Foreskin melanocyte (primary cell): ENCODE measurements at places on chromosomes 12 and 14.

DNA sequence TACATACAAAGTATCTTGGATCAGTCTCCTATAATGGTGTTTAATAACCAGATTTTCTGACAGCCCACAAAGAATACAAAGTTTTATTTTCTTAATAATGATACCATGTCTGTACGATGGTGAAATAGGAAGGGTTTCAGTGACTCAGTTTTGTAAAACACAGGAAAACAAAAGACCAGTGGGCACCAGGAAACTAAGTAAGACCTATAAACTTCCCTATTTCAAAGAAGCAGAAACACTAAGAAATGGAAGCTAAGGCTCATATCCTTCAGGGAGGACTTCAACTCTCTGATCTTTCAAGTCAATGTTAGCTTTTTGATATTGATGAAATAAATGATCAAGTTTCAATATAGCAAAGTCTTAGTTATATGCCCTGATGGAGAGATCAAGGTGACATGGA is 196.0 kb downstream of the DUSP6 start:
- DNase-seq, result no peak

DNA sequence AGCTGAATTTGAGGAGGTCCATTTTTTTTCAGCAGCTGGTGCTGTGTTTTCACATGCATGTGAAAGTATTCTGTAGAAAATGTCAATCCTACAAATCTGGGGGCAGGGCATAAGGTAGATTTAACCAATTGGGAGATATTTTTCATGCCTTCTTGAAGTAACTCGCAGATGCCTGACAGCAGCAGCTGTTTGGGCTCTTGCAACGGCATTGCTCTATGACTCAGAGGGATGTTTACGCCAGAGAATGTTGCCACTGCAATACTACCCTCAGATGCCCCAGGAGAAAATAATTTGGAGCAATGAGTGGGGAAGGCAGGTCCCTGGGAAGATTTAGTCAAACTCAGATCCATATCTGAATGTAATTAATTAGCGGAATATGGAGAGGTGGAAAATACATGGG is 42.5 kb upstream of the MYBPC1 start:
- peak; percentile 10 for DNase-seq

GRCh38 chr14:24315243-24315806 is 4.0 kb downstream of the LTB4R start:
- DNase-seq, result no peak

DNA sequence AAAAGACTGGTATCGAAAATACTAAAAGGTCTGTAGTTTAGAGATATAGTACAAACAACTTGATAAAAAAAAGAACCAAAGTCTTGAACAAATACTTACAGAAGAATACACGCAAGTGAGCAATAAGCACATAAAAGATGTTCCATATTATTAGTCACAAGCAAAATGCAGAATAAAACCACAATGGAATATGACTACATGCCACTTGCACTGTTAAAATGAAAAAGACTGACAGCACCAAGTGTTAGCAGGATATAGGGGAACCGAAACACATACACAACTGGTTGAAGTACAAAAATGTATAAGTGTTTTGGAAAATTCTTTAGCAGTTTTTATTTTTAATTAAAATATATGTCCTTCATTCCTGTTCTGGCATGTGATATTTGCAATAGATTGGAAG is 3.6 kb downstream of the CLEC2A start:
- no peak for DNase-seq

DNA sequence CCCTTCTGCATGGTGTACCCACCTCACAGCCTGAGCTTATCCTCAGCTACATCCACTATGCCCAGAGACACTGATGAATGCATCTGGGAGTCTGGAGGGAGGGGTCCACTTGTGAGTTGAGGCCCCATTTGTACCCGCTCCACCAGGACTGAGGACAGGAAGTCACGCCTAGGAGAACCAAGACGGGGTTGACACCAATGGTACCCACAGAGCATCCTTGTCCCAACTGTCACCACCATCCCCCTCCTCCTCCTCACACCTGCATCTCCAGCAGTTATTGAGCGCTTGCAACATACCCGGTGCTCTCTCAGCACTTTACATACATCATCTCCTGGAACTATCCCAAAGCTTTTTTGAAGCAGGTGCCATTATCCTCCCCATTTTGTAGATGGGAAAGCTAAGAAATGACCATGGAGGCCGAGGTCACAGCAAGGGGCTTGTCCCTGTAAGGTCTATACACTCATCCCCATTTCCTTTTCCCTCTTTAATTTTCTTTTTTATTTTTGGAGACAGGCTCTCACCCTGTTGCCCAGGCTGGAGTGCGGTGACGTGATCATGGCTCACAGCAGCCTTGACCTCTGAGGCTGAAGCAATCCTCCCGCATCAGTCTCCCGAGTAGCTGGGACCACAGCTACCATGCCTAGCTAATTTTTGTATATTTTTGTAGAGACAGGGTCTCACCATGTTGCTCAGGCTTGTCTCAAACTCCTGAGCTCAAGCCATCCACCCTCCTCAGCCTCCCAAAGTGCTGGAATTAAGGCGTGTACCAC is 31.7 kb downstream of the DGLUCY start:
- DNase-seq, result no peak

DNA sequence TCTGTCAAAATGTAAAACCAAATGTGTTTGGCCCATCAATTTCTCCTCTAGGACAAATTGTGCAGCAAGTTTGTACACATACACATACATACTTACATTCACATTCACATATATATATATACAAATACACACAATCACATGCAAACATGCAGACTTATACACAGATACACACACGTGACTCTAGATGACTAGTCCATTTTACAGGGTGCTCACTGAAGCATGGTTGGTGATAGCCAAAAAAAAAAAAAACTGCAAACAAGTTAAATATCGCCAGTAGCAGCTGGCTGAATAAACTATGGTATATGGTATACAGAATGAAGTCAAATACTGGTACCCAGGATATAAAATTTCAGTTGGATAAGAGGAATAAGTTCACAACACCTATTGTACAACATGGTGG is 77.9 kb downstream of the SLC25A21 start:
- no peak for DNase-seq

- no peak for DNase-seq
These were observed 101.5 kb upstream of the USP15 start for GRCh38 chr12:62158461-62159360.

GRCh38 chr12:7793211-7793610 is 4.0 kb downstream of the NANOG start:
- no peak for DNase-seq

DNA sequence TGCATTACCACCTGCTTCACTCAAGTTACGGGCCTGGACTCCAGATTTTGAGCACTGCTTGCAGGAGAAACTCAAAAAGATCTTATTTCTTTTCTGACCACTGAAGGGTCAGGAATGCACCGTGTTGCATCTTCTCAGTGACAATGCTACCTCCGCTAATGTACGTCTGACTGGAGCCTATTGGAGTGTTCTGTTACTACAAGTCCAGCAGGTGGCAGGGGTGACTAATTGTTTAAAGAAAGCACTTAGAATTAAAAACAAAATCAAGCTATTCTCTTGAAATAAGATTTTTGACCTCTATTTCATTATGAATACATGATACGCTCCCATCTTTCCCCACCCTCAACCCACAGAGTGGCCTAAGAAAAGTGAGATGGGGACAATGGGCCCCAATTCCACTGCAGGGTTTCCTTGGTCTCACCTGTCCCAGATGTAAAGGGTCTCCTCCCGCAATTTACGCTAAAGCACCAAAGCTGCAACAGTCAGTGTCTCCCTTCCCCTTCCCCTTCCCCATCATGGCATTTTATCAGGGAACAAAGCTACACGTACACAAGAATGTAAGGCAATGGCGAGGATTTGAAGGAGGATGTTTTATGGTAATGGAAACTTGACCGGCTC is 2.2 kb downstream of the TBPL2 start:
- DNase-seq, result no peak

- no peak for DNase-seq
These were observed 23.3 kb upstream of the MYF6 start for GRCh38 chr12:80684077-80684495.

GRCh38 chr12:41940571-41940970 is 204.1 kb downstream of the GXYLT1 start:
- DNase-seq, result peak; percentile 72

DNA sequence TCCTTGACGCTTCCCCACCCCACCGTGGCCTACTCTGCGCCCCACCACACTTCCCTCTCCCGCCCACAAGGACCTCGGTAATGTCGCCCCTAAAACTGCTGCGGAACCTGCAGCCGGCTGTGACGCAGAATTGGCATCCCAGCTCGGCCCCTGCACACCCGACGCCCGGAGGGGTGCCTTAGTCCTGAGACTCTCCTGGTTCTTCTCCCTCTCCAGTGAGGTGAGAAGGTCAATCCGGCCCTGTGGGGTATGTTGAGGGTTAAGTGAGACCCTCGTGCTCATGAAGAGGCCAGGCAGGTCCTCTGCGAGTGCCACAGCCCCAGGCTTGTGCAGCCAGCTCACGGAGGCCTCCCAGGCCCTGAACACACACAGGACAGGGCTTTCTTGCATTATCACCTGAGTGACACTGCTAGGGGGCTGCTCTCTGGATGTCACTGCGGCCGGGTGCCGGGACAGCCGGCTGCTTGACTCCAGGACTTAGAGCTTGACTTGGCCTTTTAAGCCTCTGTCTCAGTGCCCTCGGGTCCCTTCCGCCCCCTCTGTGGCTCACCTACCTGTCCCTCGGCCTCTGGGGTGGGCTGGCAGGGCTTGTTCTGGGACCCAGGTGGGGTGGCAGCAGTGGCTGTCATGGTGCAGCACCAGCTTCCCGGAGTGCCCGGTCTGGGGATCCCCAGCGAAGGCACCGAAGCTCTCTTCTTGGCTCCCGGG is 106.9 kb upstream of the C14orf180 start:
- no peak for DNase-seq

- no peak for DNase-seq
These were observed 39.3 kb downstream of the PALS1 start for GRCh38 chr14:67280506-67280905.

DNA sequence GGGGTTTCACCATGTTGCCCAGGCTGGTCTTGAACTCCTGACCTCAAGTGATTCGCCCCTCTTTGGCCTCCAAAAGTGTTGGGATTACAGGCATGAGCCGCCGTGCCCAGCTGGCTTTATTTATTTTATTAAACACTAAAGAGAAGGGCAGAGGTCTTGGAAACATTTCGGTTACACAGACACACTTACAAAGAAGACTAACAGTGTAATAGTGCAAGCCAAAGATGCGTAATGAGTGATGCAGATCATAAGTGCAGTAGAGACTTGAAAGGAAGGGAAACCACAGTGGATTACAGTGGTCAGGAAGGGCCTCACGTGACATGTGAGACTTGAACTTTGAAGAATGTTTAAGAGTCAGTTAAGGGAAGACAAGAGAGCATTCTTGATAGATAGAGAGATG is 33.9 kb upstream of the CDK17 start:
- DNase-seq, result peak; percentile 100

DNA sequence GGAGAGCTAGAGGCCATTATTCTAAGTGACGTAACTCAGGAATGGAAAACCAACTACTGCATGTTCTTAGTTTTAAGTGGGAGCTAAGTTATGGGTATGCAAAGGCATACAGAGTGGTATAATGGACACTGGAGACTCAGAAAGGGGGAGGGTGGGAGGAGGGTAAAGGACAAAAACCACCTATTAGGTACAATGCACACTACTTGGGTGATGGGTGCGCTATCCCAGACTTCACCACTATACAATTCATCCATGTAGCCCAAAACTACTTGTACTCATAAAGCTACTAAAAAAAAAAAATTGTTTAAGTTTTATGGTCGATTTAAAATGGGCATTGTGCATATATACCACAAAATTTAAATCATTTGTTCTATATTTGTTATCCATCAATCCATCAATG is 24.3 kb downstream of the SLC41A2 start:
- DNase-seq, result no peak

GRCh38 chr12:115000038-115000437 is 316.1 kb upstream of the TBX3 start:
- DNase-seq, result no peak

GRCh38 chr12:46386360-46386867 is 13.8 kb upstream of the SLC38A2 start:
- no peak for DNase-seq

DNA sequence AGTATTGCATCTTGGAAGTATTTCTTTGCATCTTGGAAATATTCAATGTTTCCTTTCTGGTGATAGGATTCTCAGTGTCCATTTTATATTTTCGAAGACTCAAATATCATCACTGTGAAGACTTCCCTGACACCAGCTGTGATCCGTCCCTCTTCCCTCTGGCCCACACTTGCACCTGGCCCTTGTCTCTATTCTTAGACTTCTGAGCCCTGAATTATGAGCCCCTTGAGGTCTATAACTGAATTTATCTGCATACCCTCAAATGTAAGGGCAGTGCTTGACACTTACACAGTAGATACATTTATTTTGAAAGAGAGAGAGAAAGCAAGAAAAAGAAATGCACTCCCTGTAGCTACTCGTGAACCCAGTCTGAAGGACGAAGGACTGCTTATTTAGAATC is 376.7 kb downstream of the ZFP36L1 start:
- no peak for DNase-seq

GRCh38 chr12:91119089-91119488 is 7.8 kb upstream of the LUM start:
- no peak for DNase-seq

DNA sequence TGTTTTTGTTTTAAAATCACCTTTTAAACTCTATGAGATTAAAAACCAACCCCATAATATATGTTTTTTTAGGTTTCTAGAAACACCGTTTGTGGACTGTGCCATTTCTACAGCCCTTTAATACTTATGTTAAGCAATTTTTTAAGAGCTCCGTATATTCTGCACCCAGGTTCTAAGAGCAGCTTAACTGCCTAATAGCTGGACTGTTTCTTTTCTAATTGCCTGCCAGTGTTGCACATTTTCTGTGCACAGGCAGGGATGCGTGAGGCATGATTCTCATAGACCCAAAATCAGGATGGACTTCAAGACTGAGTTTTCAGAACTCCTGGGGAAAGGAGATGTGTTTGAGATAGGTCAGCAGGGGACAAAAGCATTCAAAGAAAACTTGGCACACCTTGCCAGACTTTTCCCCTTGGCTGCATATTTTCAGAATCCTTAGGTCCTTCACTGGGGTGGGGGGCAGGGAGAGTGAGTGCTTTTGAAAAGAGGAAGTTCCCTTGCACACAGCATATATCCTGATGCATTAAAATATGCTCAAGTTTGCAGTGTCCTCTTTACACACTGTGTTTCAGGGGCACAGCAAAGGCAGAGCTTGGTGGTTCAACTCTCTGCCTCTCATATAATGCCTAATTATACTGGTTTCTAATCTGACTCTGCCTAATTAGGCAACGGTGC is 27.9 kb downstream of the TMEM30B start:
- no peak for DNase-seq

DNA sequence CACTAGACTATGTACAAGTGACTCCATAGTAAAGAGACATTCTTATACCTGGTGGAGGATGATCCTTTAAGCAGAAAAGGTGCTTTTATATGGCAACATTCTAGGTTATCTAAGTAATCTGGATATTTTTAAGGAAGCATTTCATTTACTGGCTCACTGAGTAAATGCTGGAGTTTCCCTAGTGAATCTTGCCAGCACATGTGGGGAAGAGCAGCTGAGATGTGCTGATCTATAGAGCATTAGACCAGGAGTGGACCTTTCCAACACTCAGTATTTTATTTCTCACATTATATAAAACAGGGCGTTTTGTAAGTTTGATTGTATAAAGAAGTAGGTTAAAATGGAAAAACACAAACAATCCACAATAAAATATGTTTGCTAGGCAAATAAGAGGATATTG is 478.5 kb downstream of the ATP23 start:
- DNase-seq, result no peak

GRCh38 chr12:18428416-18428815 is 167.1 kb downstream of the PIK3C2G start:
- no peak for DNase-seq

GRCh38 chr12:28202374-28203130 is 12.3 kb downstream of the CCDC91 start:
- no peak for DNase-seq

GRCh38 chr12:70332236-70332635 is 33.9 kb upstream of the KCNMB4 start:
- DNase-seq, result no peak
